ENCODE measurements at places on chromosomes 12 and 14.

- peak; percentile 4 for DNase-seq
These were observed 324.4 kb downstream of the PDZRN4 start for GRCh38 chr12:41512497-41512896.

GRCh38 chr14:31746326-31746725, 185.1 kb downstream of the NUBPL start:
- no peak for DNase-seq

GRCh38 chr12:46382408-46382963, 9.9 kb upstream of the SLC38A2 start:
- peak; percentile 54 for DNase-seq

DNA sequence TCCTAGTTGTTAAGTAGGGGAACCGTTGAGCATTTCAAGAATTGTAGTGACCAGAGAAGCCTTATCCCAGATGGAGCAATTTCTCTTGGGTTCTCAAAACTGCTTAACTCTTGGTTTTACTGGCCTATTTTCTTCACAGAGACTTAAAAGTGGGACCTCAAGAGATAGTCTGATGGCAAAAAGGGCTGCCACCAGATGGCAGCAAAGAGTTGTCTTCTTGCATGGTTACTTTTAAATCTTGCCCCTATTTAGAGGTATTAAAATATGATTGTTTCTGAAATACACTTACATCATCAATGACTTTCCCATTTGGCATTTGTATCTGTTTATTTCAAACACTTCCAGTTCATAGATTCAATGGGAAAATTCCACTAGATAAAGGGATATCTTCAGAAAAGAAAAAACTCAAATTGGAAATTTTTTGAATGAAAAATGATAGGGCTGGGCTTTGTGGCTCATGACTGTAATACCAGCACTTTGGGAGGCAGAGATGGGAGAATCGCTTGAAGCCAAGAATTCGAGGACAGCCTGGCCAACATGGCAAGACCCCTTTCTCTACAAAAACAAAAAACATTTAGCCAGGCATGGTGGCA, 69.9 kb upstream of the CNTN1 start:
- DNase-seq = peak; percentile 59

- DNase-seq = no peak
These were observed 9.0 kb downstream of the RCOR1 start for GRCh38 chr14:102601378-102601925.

DNA sequence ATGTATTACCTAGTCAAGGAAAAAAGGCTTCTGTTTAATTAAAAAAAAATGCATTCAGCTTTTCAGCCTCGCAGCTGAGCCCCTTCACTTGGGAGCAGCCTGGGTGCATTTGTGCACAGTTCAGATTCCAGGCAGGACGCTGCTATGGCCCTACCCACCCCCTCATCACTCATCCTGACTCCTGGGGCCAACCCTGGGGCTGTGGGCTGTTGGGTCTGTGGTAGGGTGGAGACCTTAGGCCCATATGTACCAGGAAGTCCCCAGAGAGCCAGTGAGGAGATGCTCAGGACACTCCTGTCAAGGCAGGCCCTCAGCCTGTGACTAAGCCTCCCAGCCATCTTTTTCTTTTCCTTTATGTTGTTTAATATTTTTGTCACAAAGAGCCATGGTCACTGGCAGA, 9.3 kb upstream of the CDCA4 start:
- no peak for DNase-seq

DNA sequence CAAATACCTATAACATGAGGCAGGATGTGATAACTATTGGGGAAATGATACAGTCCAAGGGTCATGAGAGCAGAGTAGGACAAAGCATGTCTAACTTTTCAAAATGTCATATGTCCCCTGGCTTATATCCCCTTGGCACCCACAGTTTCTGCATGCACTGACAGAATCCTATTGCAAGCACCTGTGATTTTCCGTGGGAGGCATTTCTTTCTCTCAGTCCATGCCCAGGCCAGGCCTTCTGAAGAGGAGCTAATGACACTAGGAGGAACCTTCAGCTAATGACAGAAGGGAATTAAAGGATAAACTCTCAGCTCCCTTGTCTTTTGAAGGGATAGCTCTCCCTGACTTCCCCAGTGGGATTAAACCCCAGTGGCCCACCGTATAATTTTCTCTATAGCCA, 249.2 kb downstream of the TTC6 start:
- DNase-seq = no peak

GRCh38 chr12:48508987-48509386, 16.4 kb upstream of the OR8S1 start:
- DNase-seq = no peak

- DNase-seq = peak; percentile 81
These were observed at the start of gene FBLN5 for GRCh38 chr14:91947475-91948184. Gene FBLN5 (minus strand): TSS chr14:91947694. CDS start chr14:91947229, 465 bp downstream.

- DNase-seq = no peak
These were observed 85.3 kb downstream of the DPF3 start for GRCh38 chr14:72808564-72808963.
